ENCODE measurements at places on chromosomes 4 and X.

- no peaks in the 10 kb centered on the region for H3K36me3 ChIP-seq
- no peak overlapping the region for H3K27ac ChIP-seq
- no peaks in the 10 kb centered on the region for H3K4me1 ChIP-seq
- no peaks in the 10 kb centered on the region for H3K27me3 ChIP-seq
- H3K4me3 ChIP-seq, result no peak overlapping the region
Measured at GRCh38 chr4:8709050-8709728, 116.6 kb downstream of the CPZ start.

DNA sequence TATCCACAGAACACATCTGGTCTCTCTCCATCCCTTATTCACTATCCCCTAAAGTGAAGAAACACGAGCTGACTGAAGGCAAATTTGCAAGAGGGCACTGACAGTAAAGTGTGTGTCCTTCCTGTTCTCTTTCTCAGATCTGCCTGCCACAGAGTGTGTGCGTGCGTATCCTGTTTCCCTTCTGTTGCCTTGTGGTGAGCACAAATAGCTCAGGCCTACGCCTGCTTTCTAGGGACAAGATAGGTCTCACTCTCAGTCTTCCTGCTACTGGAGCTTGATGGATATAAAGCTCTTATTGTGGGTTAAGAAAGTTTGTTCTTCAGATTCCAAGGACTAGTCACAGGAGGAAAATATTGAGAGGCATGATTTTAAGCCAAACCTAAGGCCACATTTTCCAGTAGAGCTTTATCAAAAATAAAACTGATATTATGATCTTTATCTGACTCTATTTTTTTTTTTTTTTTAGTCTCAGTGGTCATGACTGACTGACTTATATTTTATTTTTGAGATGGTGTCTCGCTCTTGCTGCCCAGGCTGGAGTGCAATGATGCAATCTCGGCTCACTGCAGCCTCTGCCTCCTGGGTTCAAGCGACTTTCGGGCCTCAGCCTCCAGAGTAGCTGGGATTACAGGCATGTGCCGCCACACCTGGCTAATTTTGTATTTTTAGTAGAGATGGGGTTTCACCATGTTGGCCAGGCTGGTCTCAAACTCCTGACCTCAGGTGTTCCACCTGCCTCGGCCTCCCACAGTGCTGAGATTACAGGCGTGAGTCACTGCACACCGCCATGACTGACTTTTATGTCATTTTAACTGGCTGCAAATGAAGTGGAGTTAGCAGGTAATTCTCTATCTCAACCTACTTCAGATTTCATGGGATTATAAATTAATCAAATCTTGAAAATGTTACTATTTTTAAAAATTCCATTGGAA lies 140.3 kb upstream of the SH3RF1 start:
- peak overlapping the region; percentile 3 for H3K27ac ChIP-seq
- no peak overlapping the region for H3K4me3 ChIP-seq
- peaks cover 10% of the 10 kb centered on the region for H3K4me1 ChIP-seq
- no peaks in the 10 kb centered on the region for H3K36me3 ChIP-seq

DNA sequence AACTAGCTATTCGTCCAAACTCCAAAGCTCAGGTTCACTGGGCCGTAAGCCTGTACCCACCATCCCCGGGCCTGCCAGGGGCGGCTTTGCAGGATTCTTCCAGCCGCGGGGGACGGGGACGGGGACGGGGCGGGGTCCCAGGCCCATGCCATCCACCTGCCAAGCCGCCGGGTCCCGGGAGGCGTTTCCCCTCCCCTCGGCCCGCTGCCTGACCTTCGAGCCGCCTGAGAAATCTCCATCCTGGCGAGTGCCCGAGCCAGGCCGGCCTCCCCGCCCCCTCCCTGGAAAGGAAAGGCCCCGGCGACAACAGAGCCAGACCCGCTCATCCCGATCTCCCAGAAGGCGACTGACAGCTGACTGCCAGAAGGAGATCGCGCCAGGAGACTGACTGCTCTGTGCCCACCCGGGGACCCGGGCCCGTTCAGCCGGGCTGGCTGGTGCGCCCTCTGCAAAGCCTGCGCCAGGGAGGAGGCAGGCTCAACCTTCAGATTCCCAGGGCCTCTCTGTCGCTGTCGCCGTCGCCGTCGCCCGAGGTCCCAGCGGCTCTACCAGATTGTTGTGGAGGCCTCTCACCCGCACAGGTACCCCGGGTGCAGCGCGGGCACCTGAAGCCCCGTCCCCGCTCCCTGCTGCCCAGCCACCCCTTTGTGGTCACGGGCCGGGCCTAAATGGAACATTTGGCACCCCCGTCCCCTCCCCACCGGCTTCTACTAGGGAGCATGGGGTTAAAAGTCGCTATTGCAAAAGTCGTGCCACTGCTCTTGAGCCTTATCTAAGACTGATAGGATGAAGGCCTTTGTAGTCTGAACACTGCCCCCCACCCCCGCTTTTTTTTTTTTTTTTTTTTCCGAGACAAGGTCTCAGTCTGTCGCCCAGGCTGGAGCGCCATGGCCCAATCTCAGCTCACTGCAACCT lies at the start of gene RGN:
Gene RGN (plus strand): TSS at position 315 of the 915 bp plus-strand sequence. CDS start 2,702 bp downstream, outside the sequence.
- H3K4me1 ChIP-seq, result no peaks in the 10 kb centered on the region
- DNase-seq, result no peak
- H3K36me3 ChIP-seq, result no peaks in the 10 kb centered on the region
- no peak within 1 kb of the TSS for H3K27ac ChIP-seq

GRCh38 chr4:548976-549375 lies 27.1 kb downstream of the TMEM271 start:
- no peaks in the 10 kb centered on the region for H3K4me1 ChIP-seq
- no peak overlapping the region for H3K27ac ChIP-seq
- no peak for DNase-seq
- no peaks in the 10 kb centered on the region for H3K36me3 ChIP-seq

- H3K36me3 ChIP-seq, result no peaks in the 10 kb centered on the region
- H3K27ac ChIP-seq, result no peak overlapping the region
- DNase-seq, result no peak
- H3K27me3 ChIP-seq, result peaks cover 6% of the 10 kb centered on the region
- no peaks in the 10 kb centered on the region for H3K4me1 ChIP-seq
Measured at GRCh38 chr4:5955201-5955821, 62.4 kb upstream of the CRMP1 start.

DNA sequence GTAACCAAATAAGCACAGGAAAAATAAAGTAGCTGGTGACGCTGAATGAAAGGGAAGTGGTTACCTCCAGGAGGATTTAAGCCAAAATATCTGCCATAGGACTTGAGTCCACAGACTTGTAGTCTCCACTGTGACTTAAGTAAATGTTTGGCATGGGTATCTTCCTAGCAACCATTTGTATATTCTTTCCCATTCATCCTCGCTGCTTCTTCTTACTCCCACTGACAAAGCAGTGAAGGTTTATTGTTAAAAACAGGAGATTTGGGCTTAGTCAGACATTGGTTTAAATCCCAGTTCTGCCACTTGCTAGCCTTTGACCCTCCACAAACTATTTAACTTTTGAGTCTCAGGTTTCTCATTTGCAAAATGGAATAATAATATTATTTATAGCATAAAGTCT lies 22.3 kb downstream of the COL4A6 start:
- no peak overlapping the region for H3K4me3 ChIP-seq
- DNase-seq, result no peak
- no peaks in the 10 kb centered on the region for H3K4me1 ChIP-seq
- no peaks in the 10 kb centered on the region for H3K27me3 ChIP-seq
- no peak overlapping the region for H3K27ac ChIP-seq

- no peaks in the 10 kb centered on the region for H3K36me3 ChIP-seq
- no peaks in the 10 kb centered on the region for H3K4me1 ChIP-seq
- H3K27ac ChIP-seq, result no peak overlapping the region
- H3K4me3 ChIP-seq, result no peak overlapping the region
- H3K27me3 ChIP-seq, result peaks cover 2% of the 10 kb centered on the region
- DNase-seq, result no peak
Measured at GRCh38 chr4:72931346-72931745, 138.2 kb downstream of the COX18 start.

DNA sequence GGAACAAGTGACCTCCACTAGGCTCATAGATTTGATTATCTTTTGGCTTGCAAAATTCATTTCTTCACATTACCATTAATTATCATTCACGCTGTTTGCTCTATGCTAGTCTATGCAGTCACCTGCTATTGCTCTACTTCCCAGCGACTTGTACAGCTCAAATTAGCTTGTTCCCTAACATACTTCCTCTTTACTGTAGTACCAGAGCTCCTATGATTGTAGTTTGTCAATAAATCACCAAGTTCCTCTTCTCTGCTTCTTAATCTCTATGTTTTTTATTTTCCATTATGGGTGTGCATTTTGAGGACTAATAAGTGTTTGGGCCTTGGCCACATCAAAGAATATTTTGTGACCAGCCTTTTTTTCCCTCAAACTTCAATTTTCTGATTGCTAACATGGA lies 6.2 kb upstream of the GSPT2 start:
- H3K4me3 ChIP-seq, result no peak overlapping the region
- DNase-seq, result no peak
- H3K27me3 ChIP-seq, result peaks cover 14% of the 10 kb centered on the region
- H3K4me1 ChIP-seq, result no peaks in the 10 kb centered on the region

- H3K4me1 ChIP-seq, result no peaks in the 10 kb centered on the region
- no peak for DNase-seq
- no peaks in the 10 kb centered on the region for H3K36me3 ChIP-seq
- H3K27ac ChIP-seq, result no peak overlapping the region
Measured at GRCh38 chr4:78565971-78566372, 14.4 kb downstream of the ANXA3 start.

DNA sequence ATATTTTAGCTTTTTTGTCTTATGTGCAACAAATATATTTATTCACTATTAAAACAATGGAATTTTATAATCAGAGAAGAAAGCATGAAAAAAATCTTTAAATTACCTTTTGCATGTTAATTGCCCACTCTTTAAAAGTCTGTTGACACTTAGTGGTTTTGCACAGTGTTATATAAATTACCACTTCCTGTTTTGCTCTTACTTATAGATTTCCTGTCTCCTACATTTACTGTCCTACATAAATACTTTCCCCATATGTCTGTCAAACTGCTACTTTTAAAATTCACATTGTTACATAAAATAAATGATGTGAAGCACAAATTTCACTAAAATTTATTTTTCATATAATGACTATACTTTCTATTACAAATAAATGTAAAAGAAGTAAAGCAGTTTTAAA lies 161.1 kb upstream of the NDST4 start:
- no peak overlapping the region for H3K4me3 ChIP-seq
- peaks cover 2% of the 10 kb centered on the region for H3K4me1 ChIP-seq
- no peaks in the 10 kb centered on the region for H3K36me3 ChIP-seq

GRCh38 chr4:152510349-152511147 lies 25.3 kb downstream of the FBXW7 start:
- peaks cover 32% of the 10 kb centered on the region for H3K36me3 ChIP-seq
- peaks cover 61% of the 10 kb centered on the region for H3K4me1 ChIP-seq
- H3K4me3 ChIP-seq, result peak overlapping the region; percentile 52
- DNase-seq, result no peak

DNA sequence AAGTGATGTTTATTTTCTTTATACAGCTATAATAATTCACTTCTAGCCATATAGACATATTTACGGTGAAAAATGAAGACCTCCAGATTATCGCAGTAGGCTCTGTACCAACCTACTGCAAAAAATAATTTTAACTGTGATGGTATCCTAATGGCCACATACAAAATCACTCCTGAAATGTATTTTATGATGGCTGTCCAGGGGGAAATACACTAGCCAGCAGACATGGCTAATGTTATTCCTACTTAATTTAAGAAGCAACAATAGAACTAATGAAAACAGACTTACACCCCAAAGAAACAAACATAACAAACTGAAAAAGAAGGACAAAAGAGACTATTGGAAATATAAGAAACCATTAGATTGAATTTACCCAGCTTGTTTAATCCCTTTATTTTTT lies 4.6 kb downstream of the NKX6-1 start:
- H3K4me3 ChIP-seq, result no peak overlapping the region
- H3K27me3 ChIP-seq, result peaks cover 71% of the 10 kb centered on the region
- DNase-seq, result no peak
- H3K36me3 ChIP-seq, result peaks cover 2% of the 10 kb centered on the region

- no peaks in the 10 kb centered on the region for H3K27me3 ChIP-seq
- DNase-seq, result no peak
- peaks cover 37% of the 10 kb centered on the region for H3K36me3 ChIP-seq
- no peak overlapping the region for H3K27ac ChIP-seq
- H3K4me1 ChIP-seq, result peaks cover 38% of the 10 kb centered on the region
- H3K4me3 ChIP-seq, result no peak overlapping the region
Measured at GRCh38 chr4:1727117-1728031, 6.1 kb downstream of the TACC3 start.

DNA sequence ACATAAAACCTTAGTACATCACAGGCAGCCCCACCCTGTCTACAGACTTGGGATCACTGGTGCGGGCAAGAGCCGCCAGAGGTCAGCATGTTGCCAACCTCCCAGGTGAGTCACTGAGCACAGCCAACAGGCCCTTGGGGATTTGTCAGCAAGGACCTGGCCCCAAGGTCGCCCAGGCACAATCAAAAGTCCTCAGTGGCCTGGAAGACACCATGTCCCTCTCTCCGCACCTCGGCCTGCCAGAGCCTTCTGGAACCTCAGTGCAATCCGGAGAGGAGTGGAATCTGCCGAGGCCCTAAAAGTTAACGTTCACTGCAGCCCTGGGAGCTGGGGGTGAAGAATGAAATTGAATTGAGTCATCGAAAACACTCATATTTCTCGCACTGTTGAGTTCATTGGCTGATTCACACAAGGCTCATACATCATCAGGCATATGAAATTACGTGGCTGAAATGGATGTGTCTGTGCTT lies 74.3 kb downstream of the WFS1 start:
- H3K27ac ChIP-seq, result no peak overlapping the region
- no peaks in the 10 kb centered on the region for H3K36me3 ChIP-seq
- peaks cover under 1% of the 10 kb centered on the region for H3K4me1 ChIP-seq
- peaks cover 20% of the 10 kb centered on the region for H3K27me3 ChIP-seq
- no peak overlapping the region for H3K4me3 ChIP-seq
- no peak for DNase-seq

DNA sequence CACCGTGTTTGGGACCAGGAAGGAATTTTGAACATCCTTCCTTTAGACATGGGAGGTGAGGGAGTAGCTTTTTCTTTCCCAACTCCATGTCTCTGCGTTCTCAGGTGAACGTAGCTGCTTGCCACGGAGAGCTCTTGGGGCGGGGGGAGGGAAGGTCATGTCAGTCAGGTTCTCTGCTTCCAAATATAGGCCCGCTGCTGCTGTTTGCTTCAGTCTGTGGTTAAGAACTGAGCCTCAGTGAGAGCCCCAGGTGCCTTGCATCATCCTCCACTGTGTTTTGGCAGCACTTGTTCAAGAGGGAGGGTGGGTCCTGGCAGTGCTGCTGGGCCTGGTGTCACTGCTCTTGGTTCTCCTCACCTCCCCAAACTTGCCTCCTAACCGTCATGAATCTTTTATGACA lies 46.5 kb downstream of the HADH start:
- H3K4me3 ChIP-seq, result no peak overlapping the region
- peaks cover 12% of the 10 kb centered on the region for H3K4me1 ChIP-seq
- H3K27ac ChIP-seq, result peak overlapping the region; percentile 56
- H3K27me3 ChIP-seq, result no peaks in the 10 kb centered on the region

- peaks cover 8% of the 10 kb centered on the region for H3K4me1 ChIP-seq
- no peaks in the 10 kb centered on the region for H3K36me3 ChIP-seq
- H3K27ac ChIP-seq, result no peak overlapping the region
- DNase-seq, result no peak
- no peak overlapping the region for H3K4me3 ChIP-seq
Measured at GRCh38 chr4:122450847-122451246, 5.7 kb downstream of the IL2 start.

GRCh38 chr4:122458625-122459024 lies 2.1 kb upstream of the IL2 start:
- H3K36me3 ChIP-seq, result no peaks in the 10 kb centered on the region
- H3K27ac ChIP-seq, result no peak overlapping the region
- H3K27me3 ChIP-seq, result no peaks in the 10 kb centered on the region
- DNase-seq, result no peak
- H3K4me3 ChIP-seq, result peak overlapping the region; percentile 63

- no peaks in the 10 kb centered on the region for H3K36me3 ChIP-seq
- H3K27ac ChIP-seq, result no peak overlapping the region
- DNase-seq, result no peak
- H3K4me1 ChIP-seq, result peaks cover 49% of the 10 kb centered on the region
- no peaks in the 10 kb centered on the region for H3K27me3 ChIP-seq
Measured at GRCh38 chrX:130829526-130830515, 73.2 kb downstream of the ENOX2 start.
